ENCODE measurements at places on chromosomes 4 and X. TPM values are rescaled to one million over a fixed set of nuclear protein-coding genes. Genes with fewer than 3 reads are reported as not detected.
A peak's percentile ranks its signal among the peaks of the same experiment; 100 is the strongest.

GRCh38 chr4:170675568-170676262 is 586.0 kb upstream of the AADAT start:
- H3K4me1 ChIP-seq: peaks cover 12% of the 10 kb centered on the region
- no peaks in the 10 kb centered on the region for H3K36me3 ChIP-seq
- no peaks in the 10 kb centered on the region for H3K27me3 ChIP-seq
- no peak for DNase-seq
- no peak overlapping the region for H3K27ac ChIP-seq

- no peak overlapping the region for H3K4me3 ChIP-seq
- H3K27ac ChIP-seq: no peak overlapping the region
- no peaks in the 10 kb centered on the region for H3K27me3 ChIP-seq
- DNase-seq: no peak
Measured at GRCh38 chr4:140630246-140630645, 61.5 kb upstream of the UCP1 start.

DNA sequence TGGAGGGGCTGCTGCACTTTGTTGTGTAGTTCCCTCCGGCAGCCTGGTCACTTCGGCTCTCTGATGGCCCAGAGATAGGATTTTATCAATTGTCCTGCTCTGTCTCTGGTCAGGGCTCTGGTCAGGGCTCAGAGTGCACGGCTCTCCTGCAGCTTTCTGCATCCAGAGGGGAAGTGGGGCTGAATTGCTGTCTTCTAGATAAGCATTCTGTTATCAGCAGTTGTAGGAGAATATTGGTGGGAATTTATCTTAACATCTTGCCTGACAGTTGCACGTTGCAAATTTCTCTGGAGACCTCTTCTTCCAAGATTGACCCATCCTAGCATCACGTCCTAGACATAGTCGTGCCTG is 62.8 kb downstream of the FAM193A start:
- no peak for DNase-seq
- no peaks in the 10 kb centered on the region for H3K27me3 ChIP-seq
- peaks cover 11% of the 10 kb centered on the region for H3K36me3 ChIP-seq
- H3K4me1 ChIP-seq: peaks cover 20% of the 10 kb centered on the region
- no peak overlapping the region for H3K27ac ChIP-seq

GRCh38 chr4:82213485-82214417 is 160.0 kb downstream of the HNRNPD start:
- peaks cover 37% of the 10 kb centered on the region for H3K4me1 ChIP-seq
- DNase-seq: no peak
- no peak overlapping the region for H3K27ac ChIP-seq
- H3K36me3 ChIP-seq: peaks cover 4% of the 10 kb centered on the region
- H3K4me3 ChIP-seq: no peak overlapping the region
- H3K27me3 ChIP-seq: no peaks in the 10 kb centered on the region

GRCh38 chr4:94452476-94453371 is 982 bp downstream of the PDLIM5 start:
- peak overlapping the region; percentile 96 for H3K27ac ChIP-seq
- peaks cover 50% of the 10 kb centered on the region for H3K36me3 ChIP-seq
- peak; percentile 71 for DNase-seq

- no peak for DNase-seq
- H3K4me3 ChIP-seq: no peak overlapping the region
- no peaks in the 10 kb centered on the region for H3K36me3 ChIP-seq
- no peaks in the 10 kb centered on the region for H3K4me1 ChIP-seq
- H3K27me3 ChIP-seq: peaks cover 66% of the 10 kb centered on the region
Measured at GRCh38 chrX:129723511-129723910, 15.3 kb upstream of the XPNPEP2 start.

DNA sequence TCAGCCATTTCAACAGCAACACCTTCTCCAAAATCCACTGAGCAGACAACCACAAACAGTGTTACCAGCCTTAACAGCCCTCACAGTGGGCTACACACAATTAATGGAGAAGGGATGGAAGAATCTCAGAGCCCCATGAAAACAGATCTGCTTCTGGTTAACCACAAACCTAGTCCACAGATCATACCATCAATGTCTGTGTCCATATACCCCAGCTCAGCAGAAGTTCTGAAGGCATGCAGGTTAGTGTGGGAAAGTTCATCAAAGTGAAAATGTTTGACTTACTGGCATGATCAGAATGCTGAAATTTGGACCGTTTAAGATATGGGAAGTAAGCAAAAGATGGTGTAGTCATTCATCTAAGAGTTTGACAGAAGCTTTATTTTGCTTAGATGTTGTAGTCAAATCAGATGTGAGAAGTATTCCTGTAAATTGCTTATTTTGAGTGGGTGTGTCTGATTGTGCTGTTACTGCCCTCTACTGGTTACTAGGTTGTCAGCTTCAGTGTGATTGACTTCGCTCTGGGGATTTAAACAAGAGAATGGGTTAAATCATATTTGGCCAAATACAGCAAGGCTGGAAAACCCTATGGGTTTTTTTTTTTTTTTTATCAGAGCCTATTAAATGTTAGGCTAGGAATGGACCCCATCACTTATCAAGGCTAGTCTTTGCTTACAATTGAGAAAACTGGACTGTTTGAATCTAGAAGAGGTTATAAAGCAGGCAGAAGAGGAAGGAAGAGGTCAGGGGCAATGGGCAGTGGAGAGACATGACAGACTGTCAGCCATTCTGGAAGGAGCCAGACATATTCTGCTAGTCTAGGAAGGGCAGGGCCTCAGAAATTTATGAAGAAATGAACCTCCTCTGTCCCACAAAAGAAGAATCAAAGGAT is 130.3 kb downstream of the DIPK2B start:
- H3K27ac ChIP-seq: no peak overlapping the region
- peaks cover 6% of the 10 kb centered on the region for H3K36me3 ChIP-seq
- no peaks in the 10 kb centered on the region for H3K27me3 ChIP-seq
- peaks cover 13% of the 10 kb centered on the region for H3K4me1 ChIP-seq
- H3K4me3 ChIP-seq: no peak overlapping the region

DNA sequence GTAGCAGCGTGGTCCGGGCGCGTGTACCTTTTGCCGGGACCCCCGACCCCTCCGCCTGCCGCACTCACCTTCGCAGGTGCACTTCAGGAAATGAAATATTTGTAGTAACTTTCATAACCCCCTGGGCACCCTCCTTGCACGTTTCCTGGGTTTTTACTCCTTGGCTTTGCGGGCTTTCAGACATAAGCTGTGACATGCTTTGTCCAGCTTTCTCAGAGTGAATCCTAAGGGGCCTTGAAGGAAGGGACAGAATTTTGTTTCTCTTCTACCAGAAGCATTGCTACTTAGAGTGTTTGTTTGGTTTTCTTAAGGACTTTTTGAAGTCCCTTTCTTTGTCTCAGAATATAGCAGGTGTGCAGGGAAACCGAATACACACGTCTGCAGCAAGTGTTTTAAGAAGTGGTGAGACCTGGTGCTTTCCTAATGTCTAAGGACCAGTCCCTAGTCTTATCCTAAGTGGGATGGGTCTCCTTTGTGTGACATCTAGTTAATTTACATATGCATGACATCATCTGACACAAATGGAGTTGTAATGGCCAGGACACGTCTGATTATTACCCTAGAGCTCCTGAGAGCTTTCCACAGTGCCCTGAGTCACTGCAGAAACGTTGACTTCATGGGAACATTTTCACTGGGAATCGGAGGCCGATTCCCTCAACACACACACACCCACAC is 1.3 kb downstream of the FAM149A start:
- H3K27me3 ChIP-seq: no peaks in the 10 kb centered on the region
- H3K4me1 ChIP-seq: peaks cover 9% of the 10 kb centered on the region
- H3K36me3 ChIP-seq: peaks cover 18% of the 10 kb centered on the region
- peak overlapping the region; percentile 75 for H3K4me3 ChIP-seq

GRCh38 chr4:21768349-21769310 is 179.9 kb downstream of the KCNIP4 start:
- no peak overlapping the region for H3K4me3 ChIP-seq
- peaks cover 6% of the 10 kb centered on the region for H3K36me3 ChIP-seq
- peak overlapping the region; percentile 88 for H3K27ac ChIP-seq
- H3K4me1 ChIP-seq: peaks cover 30% of the 10 kb centered on the region
- peaks cover 16% of the 10 kb centered on the region for H3K27me3 ChIP-seq
- peak; percentile 38 for DNase-seq

DNA sequence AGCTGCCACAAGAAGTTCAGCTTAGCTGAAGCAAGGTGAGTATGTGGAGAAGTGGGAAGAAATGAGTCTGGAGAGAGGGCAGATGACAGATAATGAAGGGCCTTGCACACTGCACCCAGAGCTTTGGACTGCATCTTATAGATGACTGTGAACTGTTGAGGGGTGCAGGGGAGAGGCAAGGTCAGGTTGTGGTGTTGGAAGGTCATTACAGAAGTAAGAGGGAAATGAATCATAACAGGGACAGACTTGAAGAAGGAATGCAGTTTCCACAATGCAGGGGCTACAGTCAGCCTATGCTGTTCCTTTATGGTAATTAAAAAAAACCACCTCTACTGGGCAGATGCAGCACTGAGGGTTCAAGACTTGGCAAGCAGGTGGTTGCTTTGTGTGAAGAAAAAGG is 4.8 kb upstream of the IGFBP7 start:
- peaks cover 11% of the 10 kb centered on the region for H3K4me1 ChIP-seq
- H3K36me3 ChIP-seq: peaks cover 8% of the 10 kb centered on the region
- peaks cover 40% of the 10 kb centered on the region for H3K27me3 ChIP-seq
- H3K4me3 ChIP-seq: no peak overlapping the region
- no peak overlapping the region for H3K27ac ChIP-seq

DNA sequence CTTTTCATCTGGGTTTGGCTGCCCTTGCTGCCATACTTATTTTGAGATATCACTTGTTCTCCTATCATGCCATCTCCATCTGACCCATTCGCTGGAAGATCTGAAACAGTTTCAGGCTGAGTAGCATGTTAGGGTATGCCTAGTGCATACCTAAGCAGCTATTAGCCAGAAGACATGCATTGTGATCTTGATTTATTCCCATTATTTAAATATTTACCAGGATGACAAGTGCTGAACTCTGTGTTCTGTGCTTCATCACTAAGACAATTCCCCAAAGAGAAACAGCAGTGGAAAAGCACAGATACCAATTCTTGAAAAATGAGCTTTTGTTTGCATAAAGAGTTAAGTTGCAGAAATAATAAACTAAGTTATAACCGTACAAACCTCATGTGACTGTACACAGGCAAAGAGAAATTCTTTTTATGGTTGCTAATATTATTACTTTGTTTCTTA is 271.0 kb upstream of the ARSJ start:
- DNase-seq: no peak
- no peaks in the 10 kb centered on the region for H3K36me3 ChIP-seq
- H3K4me1 ChIP-seq: peaks cover 19% of the 10 kb centered on the region

DNA sequence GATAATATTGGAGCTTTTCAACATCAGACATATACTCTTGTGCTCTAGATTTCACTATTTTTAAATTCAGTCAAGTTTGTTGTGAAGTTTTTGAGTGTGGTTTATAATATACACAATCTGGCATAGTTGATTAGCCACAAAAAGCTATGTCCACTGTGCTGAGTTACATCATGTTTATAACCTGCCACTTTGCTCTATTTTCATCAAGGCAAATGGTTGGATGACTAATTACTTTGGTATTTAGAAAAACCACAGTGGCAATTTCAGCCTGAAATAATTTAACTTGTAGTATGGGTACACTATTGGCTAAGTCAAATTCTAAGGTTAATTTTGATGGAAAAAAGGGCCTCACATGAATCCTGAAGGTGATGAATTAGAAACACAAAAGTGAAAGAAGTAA is 262.6 kb downstream of the C4orf33 start:
- H3K36me3 ChIP-seq: no peaks in the 10 kb centered on the region
- no peak for DNase-seq
- no peak overlapping the region for H3K4me3 ChIP-seq
- peaks cover 16% of the 10 kb centered on the region for H3K27me3 ChIP-seq
- peaks cover 27% of the 10 kb centered on the region for H3K4me1 ChIP-seq

DNA sequence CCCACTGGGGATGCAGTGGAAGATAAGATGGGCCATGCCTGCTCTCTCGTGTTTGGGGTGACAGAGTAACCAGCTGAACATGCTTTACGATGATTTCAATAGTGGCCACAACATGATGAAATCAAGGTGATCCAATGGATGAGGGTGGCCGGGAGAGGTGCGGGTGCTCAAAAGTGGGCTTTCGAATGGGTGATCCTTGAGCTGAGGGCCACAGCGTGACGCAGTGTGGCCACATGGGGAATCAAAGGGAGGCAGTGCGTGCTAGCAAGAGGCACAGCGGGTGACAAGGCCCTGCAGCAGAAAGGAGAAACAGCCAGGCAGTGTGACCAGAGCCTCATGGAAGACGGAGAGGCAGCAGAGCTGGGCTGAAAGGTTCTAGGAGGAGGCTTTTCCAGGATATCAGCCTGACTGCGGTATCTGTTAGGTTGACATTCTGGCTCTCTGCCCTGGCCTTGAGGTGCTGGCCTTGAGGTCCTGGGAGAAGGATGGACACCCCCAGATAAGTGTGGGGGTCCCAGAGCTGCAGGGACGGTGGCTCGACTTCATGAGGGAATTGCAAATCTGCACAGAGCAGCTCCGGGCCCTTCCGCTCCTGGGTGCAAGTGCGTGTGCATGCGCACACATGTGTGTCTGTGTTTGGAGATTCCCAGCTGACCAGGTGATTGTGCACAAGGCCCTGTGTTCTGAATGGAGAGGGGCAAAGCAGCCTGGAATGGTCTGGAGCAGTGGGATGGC is 38.0 kb upstream of the GPR78 start:
- H3K27me3 ChIP-seq: no peaks in the 10 kb centered on the region
- no peak for DNase-seq
- H3K4me3 ChIP-seq: no peak overlapping the region
- H3K36me3 ChIP-seq: peaks cover 9% of the 10 kb centered on the region
- H3K4me1 ChIP-seq: peaks cover 22% of the 10 kb centered on the region
- no peak overlapping the region for H3K27ac ChIP-seq

- H3K36me3 ChIP-seq: no peaks in the 10 kb centered on the region
- peaks cover 15% of the 10 kb centered on the region for H3K4me1 ChIP-seq
- DNase-seq: peak; percentile 43
Measured at GRCh38 chr4:184899261-184900134, 73.7 kb upstream of the ACSL1 start.

DNA sequence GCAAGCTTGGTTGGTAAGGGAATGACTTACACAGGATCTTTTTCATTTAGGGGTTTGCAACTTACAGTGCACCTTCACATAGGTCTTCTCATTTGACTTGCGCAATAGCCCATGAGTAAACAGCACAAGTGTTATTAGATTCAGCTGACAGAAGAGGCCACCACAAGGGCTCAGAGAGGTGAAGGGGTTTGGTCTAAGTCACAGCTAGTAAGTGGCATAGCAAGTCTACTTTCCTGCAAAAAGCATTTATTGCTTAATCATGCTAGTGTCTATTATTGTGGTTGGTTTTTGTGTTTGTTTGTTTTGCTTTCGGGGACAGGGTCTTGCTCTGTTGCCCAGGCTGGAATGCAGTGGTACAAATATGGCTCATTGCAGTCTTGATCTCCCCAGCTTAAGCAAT is 83.3 kb downstream of the SPRY1 start:
- H3K4me1 ChIP-seq: peaks cover 37% of the 10 kb centered on the region
- no peaks in the 10 kb centered on the region for H3K27me3 ChIP-seq
- DNase-seq: peak; percentile 28
- H3K27ac ChIP-seq: peak overlapping the region; percentile 82

NXF3 gene
- not detected for total RNA-seq

H2BW1 gene
- total RNA-seq: not detected

MAGEE1 gene
- total RNA-seq: 0.80 TPM
